ENCODE measurements at places on chromosomes 2 and 18.

GRCh38 chr2:174397773-174398172 is 2.2 kb downstream of the SCRN3 start:
- no peak for DNase-seq

- DNase-seq, result peak; percentile 86
Observed at GRCh38 chr2:218995972-218996711, 2.9 kb upstream of the CRYBA2 start.

GRCh38 chr18:22224339-22224738 is 55.0 kb downstream of the GATA6 start:
- DNase-seq, result no peak

DNA sequence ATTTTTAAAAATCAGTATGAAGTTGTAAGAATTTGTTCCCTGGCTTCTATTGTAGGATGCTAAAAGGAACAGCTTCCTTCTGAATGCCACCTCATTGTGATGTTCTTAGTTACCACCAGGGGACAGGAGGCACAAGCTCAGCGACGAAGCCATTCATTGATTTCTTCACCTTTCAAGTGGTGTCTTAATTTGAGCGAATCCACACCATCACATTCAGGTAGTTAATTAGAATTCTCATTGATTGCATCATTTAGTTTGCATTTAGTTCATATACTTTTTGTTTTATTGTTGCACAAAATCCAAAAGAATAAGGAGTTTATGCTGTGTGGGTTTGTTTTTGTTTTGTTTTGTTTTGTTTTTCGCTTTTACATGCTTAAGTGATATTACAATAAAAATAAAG is 23.1 kb downstream of the CYP27C1 start:
- no peak for DNase-seq

DNA sequence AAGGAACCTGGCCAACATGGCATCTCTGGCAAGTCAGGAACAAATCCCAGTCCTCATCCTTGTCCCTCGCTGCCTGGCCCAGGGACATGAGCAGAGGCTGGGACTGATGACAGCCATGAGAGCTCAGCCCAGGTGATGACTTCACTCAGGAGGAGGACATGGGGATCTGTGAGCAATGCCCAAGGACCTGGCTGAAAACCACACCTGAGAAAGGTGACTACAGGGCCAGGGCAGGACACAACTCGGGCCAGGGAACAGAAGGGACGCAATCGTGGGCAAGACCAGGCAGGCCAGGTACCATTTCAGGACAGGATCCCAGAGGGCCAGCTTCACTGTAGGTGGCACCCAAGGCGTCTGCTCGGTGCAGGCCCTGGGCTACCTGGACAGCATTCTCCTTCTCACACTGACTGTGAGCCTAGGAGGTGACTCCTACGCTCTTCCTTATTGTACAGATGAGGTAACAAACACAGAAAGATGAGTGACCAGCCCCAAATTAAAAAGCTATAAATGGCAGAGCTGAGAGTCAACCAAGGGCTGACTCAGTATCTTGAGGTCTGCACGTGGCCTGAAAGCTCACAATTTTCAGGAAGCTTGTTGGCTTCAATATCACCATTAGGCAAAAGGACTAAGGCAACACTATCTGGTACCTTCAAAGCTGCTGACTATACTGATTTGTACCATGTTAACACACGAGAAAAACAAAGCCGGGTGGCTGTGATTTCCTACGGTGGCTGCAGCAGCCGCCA is 141.1 kb downstream of the EIPR1 start:
- DNase-seq, result no peak

DNA sequence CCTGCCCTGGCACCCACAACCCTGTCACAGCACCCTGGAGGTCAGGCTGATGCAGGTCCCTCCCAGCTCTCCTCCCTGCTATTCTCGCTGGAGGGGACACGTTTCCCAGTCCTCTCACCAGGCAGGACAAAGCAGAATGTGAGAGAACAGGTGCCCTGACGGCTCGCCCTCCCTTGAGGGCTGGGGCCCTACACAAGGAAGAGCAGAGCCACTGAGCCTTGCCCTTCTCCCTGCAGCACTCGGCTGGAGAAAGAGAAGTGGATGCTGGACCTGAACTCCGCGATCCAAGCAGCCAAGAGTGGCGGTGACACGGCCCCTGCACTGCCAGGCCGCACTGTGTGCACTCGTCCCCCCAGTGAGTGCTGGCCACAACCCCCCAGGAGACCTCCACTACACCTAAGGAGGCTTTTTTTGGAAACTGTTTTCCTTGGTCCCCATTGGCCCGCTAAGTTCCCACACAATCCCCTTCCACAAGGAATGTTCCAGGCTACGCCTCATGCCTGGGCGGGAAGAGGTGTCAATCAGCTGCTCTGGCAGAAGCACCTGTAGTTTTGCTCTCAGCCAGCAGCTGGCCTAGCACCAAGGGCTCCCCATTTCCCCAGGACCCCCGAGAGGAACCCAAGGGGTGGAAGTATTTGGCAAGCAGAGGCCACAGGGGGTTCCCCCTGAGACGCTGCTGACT is 17.4 kb downstream of the STK25 start:
- no peak for DNase-seq

GRCh38 chr2:70743677-70744076 is 24.3 kb downstream of the ADD2 start:
- no peak for DNase-seq

DNA sequence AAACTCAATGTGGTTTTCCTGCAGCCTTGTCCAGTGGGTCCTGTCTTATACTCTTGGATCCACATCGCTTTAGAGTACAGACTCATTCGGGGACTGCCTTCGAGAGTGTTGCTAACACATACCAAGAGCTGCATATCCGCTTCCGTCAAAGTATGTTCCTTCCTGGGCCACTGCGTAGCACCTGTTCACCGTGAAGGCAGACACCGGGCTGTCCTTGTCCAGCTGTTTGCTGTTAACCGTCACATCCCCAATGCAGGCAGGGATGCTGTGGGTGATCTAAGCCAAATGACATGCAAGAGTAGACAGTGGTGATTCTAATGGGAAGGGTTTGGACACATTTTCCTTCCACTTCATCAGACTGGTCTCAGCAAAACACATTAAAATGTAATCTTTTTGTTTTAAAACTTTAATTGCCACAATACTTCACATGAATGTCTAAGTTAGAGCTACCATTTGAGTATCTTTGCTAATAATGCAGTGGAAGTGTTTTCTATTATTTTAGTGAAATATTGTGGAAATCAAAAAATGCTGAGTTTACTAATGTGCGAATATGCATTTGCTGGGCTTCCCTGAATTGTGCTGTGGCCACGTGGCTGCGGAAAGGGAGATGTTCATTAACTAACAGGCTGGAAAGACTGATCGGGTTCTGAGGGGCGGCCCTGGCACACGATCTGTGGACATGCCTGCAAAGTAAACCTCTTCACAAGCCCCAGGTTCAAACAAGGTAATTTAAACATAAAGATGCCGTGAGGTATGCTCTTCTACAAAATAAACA is 169.1 kb downstream of the LAMA1 start:
- DNase-seq, result no peak

- no peak for DNase-seq
Observed at GRCh38 chr2:133432778-133433177, 135.5 kb downstream of the NCKAP5 start.

GRCh38 chr2:239020541-239021041 is 172.7 kb downstream of the TWIST2 start:
- no peak for DNase-seq

DNA sequence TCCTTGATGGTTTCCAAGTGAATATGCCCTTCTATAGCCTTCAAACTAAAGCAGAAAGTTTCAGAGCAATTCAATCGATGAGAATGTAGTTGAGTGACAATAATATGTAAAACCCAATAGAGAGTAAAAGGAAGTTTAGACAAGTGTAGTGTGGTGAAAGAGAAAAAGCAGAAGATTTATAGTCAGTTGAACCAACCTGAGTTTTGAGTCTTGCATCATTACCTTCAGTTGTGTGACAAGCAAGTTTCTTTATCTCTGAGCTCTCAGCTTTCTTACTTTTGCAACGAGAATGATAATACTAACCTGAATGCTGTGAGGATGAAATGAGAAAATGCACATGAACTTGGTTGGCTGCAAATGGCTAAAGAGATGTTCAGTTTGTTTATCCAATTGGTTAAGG is 40.6 kb upstream of the TMEM247 start:
- no peak for DNase-seq

GRCh38 chr2:116510117-116510671 is 1304.3 kb upstream of the DDX18 start:
- no peak for DNase-seq

DNA sequence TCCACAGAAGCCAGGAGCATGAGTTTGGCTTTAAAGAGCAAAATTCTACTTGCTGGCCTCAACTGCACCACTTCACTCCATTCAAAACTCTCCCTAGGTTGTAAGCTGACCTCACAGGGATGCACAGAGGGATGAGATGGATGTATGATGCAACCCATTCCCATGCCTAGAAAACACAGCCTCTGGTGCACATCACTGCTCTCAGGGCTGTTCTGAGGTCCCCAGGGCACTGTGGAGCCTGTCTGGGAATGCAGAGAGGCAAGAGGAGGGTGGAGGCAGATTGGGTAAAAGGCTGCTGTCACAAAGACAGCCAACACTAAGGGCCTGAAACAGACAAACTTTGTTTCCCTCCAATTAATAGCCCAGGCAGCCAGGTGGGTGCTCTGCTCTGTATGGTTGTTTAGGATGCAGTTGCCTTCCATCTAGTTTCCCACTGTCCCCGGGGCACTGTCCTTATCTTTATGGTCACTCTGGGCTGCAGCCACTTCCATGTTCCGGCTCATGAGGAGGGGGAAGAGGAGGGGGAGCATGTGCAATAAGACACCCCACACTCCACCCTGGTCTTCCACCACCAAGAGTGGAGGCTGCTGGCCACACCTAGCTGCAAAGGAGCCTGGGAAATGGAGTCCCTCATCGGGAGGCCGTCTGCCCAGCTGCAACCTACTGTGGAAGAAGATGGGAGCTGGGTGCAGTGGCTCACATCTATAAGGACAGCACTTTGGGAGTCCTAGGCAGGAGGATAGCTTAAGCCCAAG is 7.0 kb downstream of the GPR45 start:
- no peak for DNase-seq

GRCh38 chr2:224851811-224852210 is 135.6 kb upstream of the CCDC195 start:
- no peak for DNase-seq

DNA sequence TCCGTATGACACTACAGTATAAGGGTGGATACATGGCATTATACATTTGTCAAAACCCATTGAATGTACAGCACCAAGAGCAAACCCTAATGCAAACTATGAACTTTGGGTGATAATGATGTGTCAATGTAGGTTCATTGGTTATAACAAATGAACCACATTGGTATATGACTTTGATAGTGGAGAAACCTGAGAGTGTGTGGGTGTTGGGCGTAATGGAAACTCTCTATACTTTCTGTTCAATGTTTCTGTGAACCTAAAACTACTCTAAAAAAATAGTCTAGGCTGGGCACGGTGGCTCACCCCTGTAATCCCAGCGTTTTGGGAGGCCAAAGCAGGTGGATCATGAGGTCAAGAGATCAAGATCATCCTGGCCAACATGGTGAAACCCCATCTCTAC is 6.5 kb upstream of the ACTG2 start:
- no peak for DNase-seq

DNA sequence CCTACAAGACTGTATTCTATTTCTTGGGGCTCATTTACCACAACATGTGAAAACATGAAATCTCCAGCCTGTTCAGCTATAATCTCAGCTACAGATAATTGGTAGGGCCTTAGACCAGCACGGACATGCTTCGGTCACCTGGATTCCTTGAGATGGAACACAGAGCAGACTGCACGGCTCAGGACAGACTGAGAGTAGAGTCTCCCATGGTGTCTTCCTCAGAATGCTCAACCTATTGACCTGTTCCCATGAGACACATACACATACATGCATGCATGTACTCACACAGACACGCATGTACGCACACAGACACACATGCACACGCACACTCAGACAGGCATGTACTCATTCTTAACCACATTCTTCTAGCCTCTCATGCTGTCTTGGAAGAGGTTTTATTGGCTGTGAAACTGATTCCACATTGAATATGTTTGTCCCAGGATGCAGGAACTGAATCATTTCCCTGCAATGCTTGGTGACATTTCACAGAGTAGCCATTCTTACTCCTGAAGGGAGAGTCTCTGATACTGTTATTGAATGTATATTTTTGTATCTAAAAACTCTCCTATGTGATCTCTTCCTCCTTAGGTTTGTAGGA is 23.5 kb upstream of the BZW1 start:
- no peak for DNase-seq

DNA sequence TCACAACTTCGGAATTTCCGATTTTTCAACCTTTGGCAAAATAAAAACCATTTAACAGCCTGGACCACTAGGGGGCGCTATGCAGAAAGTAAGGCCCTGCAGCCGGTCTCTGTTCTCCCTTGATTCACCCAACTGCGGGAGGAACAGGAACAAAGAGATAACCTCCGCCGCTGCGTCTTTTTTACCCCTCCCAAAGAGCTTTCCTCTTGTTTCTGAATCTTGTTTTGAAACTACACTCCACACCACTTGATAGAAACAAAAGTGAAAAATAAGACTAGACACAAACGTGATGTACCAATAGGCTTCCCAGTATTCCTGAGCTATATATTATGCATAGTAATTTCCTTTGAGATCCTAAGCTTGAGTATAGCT is 231.2 kb downstream of the MYO3B start:
- DNase-seq, result peak; percentile 67

DNA sequence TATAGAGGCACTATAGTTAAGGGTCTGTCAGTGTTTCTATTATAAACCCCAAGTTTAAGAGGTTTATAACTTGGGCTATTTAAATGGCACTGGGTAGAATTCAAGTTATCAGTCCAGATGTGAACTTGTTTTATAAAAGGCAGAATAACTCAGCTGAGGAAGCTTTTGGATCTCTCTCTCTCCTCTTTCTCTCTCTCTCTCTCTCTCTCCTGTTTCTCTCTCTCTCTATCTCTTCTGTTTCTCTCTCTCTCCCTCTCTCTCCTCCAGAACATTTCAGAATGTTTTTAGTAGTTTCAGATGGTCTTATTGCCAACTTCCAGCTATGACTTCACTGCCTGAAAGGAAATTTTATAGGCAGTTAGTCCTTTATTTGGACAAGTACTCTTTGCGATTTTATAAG is 6.4 kb upstream of the BCL11A start:
- no peak for DNase-seq

GRCh38 chr2:46351098-46351749 is 54.0 kb downstream of the EPAS1 start:
- peak; percentile 40 for DNase-seq

DNA sequence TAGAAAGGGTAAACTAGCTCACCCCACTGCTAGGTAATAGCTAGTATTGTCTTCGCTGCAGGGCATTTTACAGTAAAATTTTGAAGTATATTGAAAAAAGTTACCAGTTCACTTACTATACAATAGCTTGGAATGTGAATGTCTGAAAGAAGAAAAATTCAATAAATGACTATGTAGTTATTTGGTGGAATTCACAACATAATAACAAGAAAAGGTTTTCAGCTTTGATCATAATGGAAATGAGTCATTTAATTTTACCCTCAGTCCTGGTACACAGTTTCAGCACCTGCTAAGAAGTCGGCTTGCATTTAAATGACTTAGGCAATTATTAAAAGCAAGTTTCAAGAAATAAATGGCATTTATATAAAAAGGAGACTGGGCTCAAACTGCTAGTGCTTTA is 90.4 kb downstream of the NUP35 start:
- no peak for DNase-seq

GRCh38 chr2:23662941-23663920 is 263.7 kb downstream of the ATAD2B start:
- DNase-seq, result no peak

Measured in activated CD4-positive, CD25-positive, alpha-beta regulatory T cell treated with anti-CD3 and anti-CD28 coated beads, Interleukin-2, amount 50 U/mL, for 72 hours (primary cell).